ENCODE measurements at places on chromosomes 13 and 19.

DNA sequence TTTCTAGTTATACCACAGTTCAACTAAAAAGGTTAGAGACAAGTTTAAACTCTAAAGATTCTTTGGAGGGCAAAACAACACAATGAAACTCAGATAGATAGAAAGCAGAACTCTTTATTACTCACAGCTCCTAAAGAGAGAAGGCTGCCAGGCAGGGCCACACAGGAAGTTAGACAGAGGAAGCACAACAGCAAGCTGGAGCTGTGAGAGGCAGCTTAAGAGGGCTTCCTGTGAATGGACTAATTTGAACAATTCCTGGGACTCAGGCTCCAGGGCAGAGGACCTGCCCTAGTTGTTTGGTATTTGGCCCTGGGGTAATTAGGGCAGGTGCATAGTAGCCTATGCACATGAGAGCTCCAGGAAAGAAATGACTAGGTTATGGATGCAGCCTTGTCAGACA lies 803.6 kb downstream of the DIAPH3 start:
- no peak for DNase-seq

DNA sequence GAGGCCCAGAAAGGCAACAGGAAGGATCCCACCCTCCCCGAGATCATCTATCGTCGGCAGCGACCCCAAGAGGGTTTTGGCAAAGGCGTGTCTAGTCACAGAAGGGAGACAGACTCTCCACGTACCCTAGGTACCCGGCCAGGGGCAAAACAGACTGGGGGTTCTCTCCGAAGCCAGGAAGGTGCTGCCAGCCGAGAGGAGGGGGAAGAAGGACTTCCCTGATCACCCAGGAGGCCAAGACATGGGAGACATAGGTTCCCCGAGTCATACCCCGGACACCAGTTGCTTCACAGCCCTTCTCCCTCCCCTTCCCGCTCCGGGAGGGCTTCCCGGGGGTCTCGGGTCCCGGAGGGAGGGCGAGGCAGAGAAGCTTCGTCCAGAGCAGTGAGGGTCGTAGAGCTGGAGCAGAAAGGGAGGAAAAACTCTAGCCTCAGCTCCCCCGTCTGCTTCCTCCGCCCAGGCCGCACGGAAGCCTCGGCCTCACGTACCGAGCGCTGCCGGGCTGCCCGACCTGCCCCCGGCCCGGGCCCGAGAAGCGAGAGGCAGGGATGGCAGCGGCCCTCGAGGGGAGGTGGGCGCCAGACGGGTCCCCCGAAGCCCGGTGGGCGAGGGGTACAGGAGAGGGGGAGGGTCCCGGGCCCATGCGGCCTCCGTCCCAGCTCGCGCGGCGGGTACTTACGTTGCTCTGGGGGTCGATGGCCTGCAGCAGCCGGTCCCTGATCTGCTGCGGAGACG lies 644 bp downstream of the MED26 start:
- DNase-seq, result no peak

DNA sequence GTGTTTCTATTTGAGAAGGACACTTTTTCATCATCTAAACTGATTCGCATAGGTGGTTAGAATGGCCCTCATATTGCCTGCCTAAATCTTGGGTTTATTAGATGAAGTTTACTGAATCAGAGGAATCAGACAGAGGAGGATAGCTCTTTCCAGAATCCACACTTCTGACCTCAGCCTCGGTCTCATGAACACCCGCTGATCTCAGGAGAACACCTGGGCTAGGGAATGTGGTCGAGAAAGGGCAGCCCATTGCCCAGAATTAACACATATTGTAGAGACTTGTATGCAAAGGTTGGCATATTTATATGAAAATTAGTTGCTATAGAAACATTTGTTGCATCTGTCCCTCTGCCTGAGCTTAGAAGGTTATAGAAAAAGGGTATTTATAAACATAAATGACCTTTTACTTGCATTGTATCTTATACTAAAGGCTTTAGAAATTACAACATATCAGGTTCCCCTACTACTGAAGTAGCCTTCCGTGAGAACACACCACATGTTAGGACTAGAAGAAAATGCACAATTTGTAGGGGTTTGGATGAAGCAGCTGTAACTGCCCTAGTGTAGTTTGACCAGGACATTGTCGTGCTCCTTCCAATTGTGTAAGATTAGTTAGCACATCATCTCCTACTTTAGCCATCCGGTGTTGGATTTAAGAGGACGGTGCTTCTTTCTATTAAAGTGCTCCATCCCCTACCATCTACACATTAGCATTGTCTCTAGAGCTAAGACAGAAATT lies 103.8 kb downstream of the TNFRSF19 start:
- DNase-seq, result no peak

GRCh38 chr19:16385821-16386220 lies 61.2 kb downstream of the KLF2 start:
- DNase-seq, result no peak

- DNase-seq, result peak; percentile 59
Measured at GRCh38 chr13:80141123-80141849, 199.6 kb downstream of the SPRY2 start.

DNA sequence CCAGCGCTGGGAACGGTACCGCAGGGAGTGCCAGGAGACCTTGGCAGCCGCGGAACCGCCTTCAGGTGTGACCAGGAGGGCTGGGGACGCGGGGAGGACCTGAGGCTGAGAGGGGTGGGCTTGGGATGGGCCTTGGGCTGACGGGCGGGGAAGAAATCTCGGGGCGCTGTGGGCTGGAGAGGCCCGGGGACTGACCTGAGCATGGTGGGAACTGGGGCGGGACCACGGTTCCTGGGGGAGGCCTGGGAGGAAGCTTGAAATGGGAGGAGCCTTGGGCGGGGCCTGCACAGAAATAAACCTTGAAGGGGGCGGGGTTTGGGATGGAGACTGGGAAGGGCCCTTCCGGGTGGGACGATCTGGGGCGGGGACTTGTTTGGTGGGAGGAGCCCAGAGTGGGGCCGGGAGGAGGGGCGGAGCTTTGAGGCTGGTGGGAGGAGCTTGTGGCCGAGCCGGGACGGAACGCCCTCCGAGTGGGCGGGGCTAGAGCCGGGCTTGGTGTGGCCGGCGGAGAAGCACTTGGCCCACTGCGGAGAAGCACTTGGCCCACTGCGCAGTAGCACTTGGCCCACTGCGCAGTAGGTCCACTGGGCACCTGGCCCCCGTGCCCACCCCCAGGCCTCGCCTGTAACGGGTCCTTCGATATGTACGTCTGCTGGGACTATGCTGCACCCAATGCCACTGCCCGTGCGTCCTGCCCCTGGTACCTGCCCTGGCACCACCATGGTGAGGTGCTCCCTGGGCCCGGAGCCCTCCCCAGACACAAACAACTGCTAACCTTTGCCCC lies 2.8 kb downstream of the GIPR start:
- DNase-seq, result peak; percentile 62

DNA sequence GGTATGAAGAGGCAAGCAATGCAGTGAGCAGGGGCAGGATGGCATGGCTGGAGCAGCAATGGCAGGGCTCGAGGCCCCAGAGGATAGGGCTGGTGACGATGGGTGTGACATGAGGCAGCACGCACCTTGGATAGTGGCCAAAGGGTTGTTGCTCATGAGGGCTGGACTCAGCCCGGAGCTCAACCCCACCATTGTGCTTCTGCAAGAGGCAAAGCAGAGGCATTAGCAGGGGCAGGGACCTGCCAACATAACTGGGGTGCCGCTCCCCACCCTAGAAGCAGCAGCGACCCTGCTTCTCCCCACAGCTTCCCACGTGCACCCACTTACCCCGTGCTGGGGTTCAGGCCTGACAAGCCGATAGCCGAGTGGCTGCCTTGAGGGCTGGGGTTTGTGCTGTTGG lies 15.8 kb downstream of the ZNF574 start:
- DNase-seq, result no peak

DNA sequence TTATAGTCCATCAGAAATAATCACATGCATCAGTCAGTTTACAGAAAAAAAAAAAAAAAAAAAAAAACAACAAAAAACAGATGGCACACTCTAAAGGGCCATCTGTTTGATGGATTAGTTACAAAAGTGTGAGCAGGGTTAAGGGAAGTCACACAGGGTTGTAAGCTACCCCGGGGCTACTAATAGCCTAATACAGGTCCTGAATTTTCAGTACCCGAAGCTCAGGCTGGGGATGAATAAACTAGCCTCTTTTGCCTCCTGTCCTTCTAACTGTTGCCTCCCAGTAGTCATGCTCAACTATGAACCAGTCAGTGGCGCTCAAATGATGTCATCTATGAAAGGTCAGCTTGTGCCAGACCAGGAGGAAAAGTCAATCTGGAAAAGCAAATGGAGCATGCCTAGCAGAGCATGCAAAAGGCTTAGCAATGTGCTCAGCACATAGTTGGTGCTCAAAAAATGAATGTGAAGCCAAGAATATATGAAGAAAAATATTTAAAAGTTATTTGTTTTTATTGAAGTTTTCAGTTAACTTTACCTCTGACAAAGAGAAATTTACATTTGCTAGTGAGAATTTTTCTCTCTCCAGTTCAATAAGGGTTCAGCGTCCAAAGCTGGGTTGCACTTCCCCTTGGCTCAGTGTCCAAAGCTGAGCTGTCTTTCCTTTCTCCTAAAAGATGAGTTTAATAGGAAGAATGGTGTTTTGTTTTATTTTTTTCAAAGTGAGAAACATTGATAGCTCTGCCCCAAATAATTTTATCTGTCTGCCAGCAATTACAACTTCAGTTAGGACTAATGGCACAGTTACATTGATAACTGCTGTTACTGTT lies 30.8 kb upstream of the LRCH1 start:
- DNase-seq, result no peak

DNA sequence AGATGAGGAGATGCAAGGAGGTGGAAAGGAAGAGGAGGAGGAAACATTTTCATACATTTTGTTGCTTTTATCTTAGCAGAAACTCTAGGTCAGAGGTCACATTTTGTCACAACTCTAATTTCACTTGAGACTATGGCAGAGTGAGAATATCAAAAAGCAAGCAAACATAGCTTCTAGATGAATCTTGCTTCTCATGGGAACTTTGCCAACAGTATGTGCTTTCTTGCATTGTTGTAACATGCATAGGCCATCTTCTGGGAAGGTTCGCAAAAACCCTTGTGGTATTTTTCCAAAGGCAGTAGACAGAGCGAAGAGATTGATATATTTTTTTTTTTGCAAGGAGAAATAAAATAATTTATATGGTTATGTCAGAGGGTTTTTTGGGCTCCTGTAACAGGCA lies 291.3 kb downstream of the MTUS2 start:
- no peak for DNase-seq

GRCh38 chr19:6279620-6279930 lies 200 bp downstream of the MLLT1 start:
- no peak for DNase-seq

- DNase-seq, result no peak
Measured at GRCh38 chr13:39012608-39013007, 22.0 kb upstream of the STOML3 start.

- DNase-seq, result no peak
Measured at GRCh38 chr19:2429917-2430535, 2.6 kb upstream of the TIMM13 start.

DNA sequence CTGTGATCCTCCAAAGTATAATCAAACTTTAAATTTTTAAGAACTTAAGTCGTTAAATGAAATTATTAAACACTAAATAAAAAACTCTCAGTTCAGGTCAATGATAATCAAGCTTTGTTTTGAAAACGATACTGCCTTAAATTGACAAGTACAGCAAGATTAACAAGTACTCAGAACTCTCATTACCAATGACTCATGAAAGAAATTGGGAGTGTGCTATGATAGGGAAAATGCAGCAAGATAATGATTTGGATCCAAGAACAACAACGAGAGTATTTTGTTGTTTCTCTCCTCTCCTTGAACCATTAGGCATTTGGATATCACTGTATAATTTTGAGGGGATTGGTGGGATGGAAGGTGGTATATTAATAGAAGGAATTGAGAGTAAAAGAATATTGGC lies 10.2 kb downstream of the N4BP2L2 start:
- no peak for DNase-seq

- DNase-seq, result no peak
Measured at GRCh38 chr13:92989301-92989700, 237.3 kb upstream of the GPC6 start.

DNA sequence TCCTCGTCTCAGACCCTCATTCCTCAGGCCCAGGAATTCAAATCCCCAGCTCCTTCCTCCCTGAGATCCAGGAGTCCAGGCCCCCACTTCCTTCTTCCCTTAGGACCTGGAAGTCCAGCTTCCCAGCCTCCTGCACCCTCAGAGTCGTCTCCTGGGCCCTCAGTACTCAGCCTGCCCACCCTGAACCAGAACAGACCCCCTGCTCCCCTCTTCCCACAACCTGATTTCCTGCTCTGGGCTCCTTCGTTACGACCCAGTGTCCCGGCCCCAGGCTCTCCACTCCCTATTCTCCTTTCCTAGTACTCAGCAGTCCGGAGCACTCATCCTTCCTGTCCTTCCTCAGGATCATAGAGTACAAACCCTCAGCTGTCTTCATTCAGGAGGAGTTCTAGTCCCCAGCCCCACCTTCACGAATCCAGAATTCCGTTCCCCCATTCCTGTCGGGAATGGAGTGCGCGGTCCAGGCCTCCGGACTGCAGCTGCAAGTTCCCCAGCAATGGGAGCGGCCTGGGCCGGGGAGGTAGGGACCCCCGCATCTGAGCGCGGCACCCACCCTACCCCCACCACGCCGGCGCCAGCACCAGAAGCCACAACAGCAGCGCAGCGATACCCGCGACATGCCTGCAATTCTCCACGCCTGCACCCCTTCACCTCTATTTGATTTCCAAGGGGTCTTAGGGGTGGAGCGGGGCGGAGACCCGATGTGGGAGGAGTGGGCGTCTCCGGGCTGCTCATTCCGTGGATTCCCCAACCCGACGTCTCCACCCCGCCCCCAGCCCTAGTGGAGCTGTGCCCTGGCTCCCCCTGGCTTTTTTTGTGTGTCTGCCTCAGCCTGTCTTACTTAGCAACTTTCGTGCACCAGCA lies 12.7 kb downstream of the EGLN2 start:
- no peak for DNase-seq

GRCh38 chr19:46999377-46999776 lies 20.3 kb upstream of the NPAS1 start:
- DNase-seq, result no peak

DNA sequence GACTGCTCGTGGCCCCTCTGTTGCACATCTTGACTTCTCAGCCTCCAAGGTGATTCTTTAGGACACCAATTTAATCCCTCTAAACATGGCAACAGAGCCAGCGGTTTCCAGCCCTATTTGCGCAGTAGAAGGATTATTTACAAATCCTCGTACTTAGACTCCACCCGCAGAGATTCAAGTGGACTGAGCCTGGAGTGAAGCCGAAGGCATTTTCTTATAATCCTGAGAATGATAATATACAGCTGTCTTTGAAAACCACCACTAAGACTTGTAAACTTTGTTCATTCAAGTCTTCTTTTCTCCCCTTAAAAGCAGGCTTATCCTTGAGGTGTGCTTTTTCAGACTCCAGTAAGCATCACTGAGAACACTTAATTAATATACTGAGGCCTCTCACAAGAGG lies 4.8 kb upstream of the DPRX start:
- no peak for DNase-seq

- DNase-seq, result no peak
Measured at GRCh38 chr19:45693106-45693788, 781 bp downstream of the QPCTL start.

- DNase-seq, result peak; percentile 68
Measured at GRCh38 chr19:15449620-15450527, at the start of gene WIZ. TSS of gene WIZ (minus strand) at chr19:15449956. CDS start at chr19:15448307, 1,649 bp downstream.

GRCh38 chr19:56476651-56477428 lies at the start of gene ZNF667:
TSS of gene ZNF667 (minus strand) at chr19:56477345. CDS start at chr19:56462370, 14,975 bp downstream.
- peak; percentile 48 for DNase-seq

GRCh38 chr13:55887561-55887960 lies 1253.2 kb upstream of the PRR20A start:
- no peak for DNase-seq

All from occipital lobe (tissue), 3 donors.